ENCODE measurements at places on chromosomes 6 and 20.
A peak's percentile ranks its signal among the peaks of the same experiment; 100 is the strongest.

DNA sequence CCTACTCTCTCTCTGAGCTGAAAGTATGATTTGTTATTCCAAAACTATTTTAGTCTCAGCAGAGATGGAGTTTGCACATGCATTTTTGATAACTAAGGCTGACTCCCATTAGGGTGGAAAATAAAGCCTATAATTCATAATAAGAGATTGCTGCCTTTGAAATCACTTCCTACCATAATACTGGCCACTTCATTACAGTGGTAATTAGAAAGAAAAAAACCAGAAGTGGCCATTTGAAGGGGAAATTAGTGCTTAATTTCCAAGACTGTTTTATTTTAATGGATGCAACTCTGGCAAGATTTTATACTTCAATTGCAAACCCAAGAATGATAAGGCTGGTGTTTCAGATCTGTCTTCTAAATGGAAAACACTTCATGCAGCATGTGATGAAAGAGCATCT, 43.4 kb downstream of the SLC35B3 start:
- no peak for DNase-seq

DNA sequence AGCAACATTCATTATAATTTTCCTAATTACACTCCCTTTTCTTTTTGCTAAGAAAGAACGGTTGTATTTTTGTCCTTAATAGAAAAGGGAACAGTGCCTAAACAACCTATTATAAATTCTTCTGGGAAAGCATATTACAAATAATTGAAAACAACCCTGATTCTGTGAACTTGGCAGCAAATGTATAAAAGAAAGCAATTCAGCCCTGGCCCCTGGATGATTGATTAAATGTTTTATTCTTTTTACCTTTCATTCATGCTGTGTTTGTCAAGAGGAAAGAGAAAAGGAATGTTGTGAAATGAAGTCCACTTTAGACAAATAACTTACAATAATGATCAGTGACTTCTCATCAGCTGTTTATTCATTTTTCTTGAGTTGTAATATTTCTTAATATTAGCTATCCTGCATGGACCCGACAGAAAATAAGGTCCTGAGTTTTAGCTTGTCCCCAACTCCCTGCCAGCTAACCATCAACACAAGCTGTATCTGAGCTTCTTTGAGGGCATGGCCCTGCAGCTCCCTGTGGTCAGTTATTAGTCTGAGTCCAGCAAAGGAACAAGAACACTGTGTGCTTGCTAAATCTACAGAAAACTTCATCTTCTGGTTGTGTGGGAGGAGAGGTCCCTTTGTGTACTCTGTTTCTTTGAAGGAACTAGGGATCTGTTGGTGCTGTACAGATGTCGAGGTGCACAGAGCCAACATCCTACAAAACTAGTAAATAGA, 248.2 kb downstream of the LAMA2 start:
- DNase-seq = no peak

DNA sequence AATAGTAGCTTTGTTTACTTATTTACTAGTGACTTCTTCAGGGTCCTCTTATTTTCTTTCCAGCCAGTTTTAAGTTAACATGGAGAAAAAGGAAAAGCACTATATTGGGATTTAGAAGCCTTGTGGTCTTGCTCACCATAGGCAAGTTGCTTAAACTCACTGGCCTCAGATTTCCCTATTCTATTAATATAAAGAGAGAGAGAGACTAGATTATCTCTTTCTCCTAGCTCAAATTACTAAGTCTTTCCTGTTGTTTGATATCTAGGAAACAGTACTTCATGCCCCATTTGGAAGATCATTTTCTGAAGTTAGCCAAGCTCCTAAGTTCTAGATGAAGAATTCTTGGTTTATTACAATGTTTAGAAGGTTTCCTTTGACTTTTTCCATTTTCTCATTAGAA, 32.5 kb downstream of the CTNNBL1 start:
- no peak for DNase-seq

GRCh38 chr6:148790817-148791216, 44.0 kb downstream of the UST start:
- no peak for DNase-seq

GRCh38 chr20:60906555-60906954, 345.5 kb upstream of the CDH4 start:
- no peak for DNase-seq

GRCh38 chr6:154487367-154488247, 22.9 kb downstream of the CNKSR3 start:
- DNase-seq = no peak

GRCh38 chr6:14009431-14009830, 84.7 kb downstream of the RNF182 start:
- no peak for DNase-seq

DNA sequence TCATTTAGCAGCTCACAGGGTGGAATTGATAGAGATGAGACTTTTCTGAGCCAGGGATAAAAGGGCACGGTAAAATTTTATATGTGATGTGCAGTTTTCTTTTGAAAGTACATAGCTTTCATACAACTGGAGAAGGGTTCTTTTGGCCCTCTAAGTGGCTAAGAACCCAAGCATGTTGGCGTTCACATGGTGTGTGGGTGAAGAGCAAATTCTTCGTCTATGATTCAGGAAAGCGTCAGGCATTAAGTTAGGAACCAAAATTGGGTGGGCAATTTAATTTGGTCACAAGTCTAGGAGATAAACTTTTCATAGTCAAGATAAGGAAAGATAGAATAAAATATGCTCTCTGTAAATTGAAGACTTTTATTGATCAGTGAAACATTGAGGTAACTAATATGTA, 153.9 kb downstream of the UTRN start:
- no peak for DNase-seq

GRCh38 chr6:101393251-101393828, at the start of gene GRIK2:
Gene GRIK2 (plus strand): TSS chr6:101393708.
- peak; percentile 90 for DNase-seq

GRCh38 chr6:110781522-110782214, 33.6 kb downstream of the CDK19 start:
- DNase-seq = no peak

Data from NCI-H526 treated with DMSO at 0.1 percent for 48 hours (cell line).